Kasumi-1 (cell line): ENCODE measurements at places on chromosomes 7 and 10.
A peak's percentile ranks its signal among the peaks of the same experiment; 100 is the strongest.

DNA sequence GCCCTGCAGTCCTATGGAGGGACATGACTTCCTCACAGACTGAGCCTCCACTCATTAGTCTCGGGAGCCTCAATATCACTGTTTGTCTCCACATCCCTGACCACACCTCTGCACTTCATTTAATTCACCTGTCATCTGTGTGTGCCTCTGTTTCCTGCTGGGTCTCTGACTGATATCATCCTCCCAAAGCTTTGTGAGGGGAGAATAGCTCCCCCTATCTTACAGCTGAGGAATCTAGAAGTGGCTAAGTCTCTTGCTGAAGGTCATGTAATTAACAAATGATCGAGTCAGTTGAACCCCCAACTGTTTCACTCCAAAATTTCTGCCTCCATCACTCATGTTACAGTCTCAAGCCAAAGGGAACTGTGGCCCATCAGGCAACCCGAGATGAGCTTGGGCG, 5.5 kb upstream of the CPXM2 start:
- DNase-seq: no peak

DNA sequence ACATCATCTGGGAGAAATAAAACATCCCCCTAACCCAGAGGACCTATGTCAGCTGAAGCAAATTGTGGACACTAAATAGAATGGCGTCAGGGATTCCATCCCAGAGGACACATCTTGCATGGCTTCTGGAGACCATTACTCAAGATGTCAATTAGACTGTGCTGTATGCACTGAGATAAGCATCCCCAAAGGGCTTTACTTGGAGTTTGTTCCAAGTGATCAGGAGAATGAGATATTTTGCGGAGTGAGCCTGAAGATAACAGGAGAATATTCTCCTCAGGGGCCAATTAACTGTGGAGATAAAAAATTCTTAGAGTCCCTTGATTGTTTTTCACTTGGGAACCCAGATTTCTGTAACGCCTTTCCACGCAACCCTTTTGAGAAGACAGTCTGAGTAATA, 4.5 kb upstream of the OR2AE1 start:
- no peak for DNase-seq

DNA sequence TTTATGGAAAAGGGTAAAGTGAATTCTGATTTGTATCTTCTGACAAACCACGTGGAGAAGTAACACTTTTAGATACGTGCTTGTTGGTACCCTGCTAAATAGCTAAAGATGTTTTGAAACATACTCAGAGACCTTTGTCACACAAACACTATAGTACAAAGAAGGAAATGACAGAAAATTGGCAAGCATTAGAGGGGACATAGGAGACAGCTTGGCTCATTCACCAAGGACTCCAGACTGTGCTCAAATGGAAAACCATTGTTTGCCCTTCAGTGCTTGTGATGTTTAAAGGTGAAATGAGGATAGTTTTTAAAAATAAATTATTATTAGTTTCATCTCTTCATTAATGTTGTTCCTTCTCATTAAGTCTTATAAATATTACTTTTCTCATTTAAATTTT, 34.0 kb upstream of the CD36 start:
- DNase-seq: no peak

GRCh38 chr7:150311711-150312110, 11.4 kb upstream of the LRRC61 start:
- no peak for DNase-seq

DNA sequence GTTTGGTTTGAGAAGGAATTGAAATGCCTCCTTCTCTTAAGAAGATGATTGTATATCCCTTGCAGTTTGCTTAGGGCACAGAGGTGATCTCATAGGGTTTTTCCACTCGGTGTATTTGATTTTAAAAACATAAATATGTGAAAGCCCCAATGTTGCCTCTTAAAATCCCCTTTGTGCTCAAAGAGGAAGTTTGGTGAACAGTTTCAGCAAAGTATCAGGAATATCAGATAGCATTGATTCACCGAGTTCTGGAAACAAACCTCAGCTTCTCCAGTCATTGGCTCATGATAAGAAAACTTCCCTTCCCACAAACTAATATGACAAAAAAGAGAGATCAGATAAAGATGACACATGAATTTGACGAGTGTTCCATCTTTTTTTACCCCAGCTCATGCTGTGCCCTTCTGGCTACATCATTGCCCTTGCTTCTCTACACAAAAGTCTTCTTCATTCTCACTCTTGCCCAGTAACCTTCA, 20.1 kb upstream of the SMNDC1 start:
- DNase-seq: no peak

- DNase-seq: peak; percentile 77
These were observed 518 bp downstream of the WAPL start for GRCh38 chr10:86520871-86521677.

DNA sequence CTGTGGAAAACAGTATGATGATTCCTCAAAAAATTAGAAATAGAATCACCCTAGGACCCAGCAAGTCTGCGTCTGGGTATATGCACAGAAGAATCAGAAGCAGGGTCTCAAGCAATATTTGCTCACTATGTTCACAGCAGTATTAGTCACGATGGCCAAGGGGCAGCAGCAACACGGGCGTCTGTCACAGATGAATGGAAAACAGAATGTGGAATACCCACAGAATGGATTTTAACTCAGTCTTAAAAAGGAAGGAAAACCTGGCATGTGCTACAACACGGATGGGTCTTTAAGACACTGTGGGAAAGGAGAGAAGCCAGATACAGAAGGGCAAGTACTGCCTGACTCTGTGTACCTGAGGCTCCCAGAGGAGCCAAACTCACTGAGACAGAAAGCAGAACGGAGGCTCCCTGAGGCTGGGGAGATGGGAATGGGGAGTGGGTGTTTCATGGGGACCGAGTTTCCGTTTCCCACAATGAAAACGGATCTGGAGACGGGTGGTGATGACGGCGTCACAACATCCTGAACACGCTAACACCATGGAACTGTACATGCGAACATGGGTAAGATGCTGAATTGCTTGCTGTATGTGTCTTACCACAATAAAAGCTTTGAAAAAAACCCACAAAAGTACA, 36.7 kb upstream of the INPP5A start:
- DNase-seq: no peak

- no peak for DNase-seq
These were observed 1.5 kb upstream of the NRP1 start for GRCh38 chr10:33335801-33336581.

DNA sequence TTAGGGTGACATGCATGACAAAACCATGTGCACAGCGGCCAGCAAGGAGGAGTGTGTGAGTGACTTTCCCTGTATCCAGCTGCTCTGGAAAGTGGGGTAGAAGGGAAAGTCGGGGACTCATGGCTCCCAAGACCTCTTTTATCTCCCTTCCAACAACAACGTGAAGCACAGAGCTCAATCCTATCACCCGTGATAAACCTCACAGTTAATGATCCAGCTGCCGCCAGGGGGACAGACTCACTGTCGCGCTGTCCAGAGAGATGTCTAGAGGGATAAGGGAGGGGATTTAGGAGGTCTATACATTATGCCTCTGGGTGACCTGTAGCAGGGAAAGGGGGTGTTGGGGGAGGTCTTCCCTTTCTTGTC, 84.0 kb upstream of the SMNDC1 start:
- DNase-seq: no peak

DNA sequence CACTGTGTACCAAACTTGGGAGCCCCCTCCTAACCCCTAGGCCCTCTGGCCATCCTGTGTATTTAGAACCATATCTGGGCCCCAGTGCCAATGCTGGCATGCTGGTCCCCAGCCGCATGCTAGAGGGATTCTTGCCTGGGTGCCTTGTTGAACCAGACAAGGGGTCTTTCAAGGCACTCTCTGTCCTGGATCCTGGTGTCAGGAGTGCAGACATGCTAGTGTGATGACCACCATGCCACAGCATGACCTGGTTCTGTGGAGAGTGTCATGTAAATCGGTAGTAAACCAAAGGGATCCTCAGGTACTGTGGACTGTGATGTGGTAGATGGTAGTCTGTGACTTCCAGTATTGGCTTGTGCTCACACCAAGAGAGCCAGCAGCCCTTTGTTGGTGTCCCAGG, 222.2 kb upstream of the PODXL start:
- no peak for DNase-seq

DNA sequence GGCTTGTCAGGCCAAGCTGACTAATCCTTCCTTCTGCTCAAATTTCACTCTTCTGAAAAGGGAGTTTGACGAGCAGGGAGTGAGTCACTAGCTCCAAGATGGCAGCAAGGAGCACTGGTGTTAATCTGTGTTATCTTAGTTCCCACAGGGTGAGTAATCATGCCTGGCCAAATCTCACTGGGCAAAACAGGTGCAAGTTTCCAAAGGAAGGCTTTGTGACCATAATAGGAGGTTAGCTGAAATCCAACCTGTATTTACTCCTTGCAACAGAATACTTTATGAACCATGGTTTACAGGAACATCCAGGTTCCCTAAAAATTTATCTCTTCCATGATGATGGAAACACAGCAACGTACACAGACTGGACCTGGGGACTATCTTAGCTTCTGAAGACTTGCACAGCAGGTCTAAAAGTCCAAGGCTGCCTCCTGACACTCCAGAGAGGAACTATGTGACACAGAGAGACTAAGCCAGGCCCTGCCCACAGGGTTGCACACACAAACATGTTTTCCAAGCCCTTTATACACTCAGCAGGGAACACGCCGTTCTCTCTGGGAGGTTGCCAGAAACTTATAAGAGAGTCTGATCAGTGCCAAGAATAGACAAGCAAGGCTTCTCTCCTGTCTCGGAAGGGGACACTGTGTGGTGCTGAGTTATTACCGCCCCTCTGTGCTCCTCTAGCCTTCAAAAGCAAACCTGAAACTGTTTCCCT, 46.3 kb downstream of the PDK4 start:
- no peak for DNase-seq

GRCh38 chr7:37408291-37409228, 40.1 kb downstream of the ELMO1 start:
- peak; percentile 92 for DNase-seq

DNA sequence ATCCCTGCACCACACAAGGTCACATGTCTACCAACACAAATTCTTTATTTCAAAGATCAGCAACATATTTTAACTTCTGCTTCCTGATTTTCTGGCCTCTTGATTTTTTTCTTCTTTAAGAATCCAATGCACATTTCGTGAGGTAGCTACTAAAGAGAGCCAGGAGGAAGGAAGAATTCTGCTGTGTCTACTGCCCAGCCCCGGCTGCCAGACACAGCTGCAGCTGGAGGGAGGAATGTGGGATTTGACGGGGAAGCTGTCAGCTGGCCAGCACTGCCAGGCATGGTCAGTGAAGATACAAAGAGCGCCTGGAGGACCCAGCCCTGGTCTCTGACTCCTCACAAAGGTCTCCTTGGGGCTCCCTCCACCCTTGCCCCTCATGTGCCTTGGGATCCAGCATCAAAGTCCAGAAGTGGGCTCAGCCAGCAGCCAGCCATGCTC, 6.9 kb upstream of the AOC1 start:
- peak; percentile 10 for DNase-seq

DNA sequence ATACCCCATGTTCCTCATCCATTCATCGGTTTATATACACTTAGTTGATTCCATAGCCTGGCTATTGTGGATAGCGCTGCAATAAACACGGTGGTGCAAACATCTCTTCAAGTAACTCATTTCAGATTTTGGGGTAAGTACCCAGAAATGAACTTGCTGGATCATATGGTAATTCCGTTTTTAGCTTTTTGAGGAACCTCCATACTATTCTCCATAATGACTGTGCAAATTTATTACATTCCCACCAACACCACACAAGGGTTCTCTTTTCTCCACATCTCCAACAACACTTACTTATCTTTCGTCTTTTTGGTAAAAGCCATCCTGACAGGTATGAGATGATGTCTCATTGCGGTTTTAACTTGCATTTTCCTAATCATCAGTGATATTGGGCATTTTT, 3.7 kb downstream of the NPFFR1 start:
- no peak for DNase-seq
